ENCODE measurements at places on chromosomes 1 and 21.

GRCh38 chr1:201422436-201423030 is 1.0 kb upstream of the TNNI1 start:
- DNase-seq, result no peak

- DNase-seq, result no peak
Measured at GRCh38 chr1:102191723-102192122, 195.0 kb upstream of the OLFM3 start.

DNA sequence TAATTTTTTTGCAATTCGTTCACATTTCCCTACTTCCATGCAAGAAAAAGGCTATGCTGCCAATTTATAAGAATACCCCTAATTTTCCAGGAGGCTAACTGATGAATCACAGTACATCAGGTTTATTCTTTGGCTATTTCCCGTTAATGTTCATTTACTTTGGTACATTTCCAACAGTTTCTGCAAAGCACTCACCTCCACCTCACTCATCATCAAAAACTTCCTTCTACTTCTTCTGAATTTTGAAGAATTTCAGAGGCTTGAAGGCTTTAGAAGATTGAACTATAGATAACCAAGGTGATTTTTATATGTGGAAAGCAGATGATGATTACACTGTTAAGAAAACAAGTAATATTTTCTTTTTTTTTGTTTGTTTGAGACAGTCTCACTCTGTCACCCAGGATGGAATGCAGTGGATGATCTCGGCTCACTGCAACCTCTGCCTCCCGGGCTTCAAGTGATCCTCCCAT is 60.5 kb upstream of the HP1BP3 start:
- DNase-seq, result no peak

DNA sequence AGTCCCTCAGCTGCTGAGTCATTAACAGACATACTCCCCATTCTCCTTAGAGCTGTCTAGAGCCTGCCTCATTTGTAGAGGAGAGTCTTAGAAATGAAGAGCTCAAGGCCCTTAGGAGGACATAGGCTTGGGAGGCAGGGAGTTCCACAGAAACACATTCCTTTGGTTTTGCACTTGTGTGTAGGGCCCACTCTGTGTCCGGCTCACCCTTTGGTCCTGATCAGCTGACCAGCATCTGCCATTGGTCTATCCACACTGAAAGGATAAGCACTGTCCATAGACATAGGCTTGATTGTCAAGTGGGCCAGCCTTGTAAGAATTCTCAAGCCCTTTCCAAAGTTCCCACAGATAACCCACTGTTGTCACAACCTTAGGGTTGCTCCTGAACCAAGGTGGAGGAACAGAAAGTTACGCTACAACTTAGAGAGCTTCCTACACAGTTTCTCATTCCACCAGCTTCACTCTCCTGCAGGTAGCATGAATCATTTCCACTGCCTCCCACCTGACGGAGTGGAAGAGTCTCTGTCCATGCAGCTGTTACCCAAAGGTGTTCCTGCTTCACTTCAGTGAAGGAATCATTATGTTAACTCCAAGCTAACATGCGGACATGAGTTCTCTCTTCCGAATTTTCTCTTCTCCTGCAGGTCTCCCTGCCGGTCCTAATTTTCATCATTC is 96.1 kb downstream of the TNFSF18 start:
- no peak for DNase-seq

DNA sequence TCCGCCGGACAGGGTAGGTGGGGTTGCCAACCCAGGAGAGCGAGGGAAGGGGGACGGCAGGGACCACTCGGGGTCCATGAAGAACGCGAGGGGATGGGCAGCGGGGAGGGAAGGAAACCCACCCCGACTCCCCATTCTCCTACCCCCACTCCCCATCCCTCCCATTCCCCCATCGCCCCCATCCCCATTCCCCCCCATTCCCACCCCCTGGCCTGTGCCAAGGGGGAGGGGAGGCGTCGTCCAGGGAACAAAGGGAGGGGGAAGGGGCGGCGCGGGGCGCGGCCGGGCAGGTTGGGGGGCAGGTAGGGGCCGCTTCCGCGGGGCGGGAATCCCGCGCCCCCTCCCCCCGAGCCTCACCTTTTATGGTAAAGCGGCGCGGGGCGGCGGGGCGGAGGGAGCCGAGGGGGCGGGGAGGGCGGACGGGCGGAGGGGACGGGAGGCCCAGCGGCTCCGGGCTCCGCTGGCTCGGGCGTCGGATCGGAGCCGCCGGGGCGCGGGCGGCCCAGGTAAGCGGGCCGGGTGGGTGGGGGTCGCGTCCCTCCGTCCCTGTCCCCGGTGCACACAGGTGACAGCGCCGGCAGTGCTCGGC is at the start of gene FBLIM1:
FBLIM1 (plus strand) TSS at position 453 of the 589 bp plus-strand sequence. CDS start 6,189 bp downstream, outside the sequence.
- DNase-seq, result peak; percentile 64

DNA sequence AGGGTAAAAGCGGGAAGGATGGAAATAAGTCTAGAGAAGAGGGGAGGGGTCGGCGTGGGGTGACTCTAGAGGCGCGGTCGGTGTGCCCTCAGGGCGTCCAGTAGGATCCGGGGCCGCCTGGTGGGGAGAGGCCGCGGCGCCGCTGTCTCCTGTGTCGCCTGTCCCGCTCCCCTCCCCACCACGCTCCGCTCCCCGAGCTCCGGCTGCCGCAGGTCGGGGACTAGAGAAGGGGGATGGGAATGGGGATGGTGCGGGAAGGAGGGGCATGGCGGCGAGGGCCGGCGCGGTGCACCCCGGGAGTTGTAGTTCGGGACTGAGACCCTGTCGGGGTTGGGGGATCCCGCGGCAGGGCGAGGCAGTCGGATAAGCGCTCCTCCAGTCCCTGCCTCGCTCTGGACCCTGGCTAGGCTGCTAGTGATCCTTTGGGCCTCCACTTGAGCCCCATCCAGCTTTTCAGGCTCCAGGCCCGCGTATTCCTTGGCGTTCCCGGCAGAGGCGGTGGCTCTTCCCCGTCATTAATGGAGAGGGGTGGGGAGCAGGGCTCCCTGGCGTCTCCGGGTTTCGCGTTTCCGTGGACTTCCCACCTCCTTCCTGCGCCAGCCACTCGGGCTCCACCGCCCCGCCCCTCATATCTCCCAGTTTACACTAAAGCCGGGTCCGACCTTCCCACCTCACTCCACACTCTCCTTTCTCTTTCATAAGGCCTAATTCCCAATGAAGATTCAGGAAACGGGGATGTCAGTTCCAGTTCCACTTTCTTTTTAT is at the start of gene ENTREP3:
ENTREP3 (minus strand) TSS at position 241 of the 765 bp plus-strand sequence. CDS start 606 bp downstream, outside the sequence.
- DNase-seq, result peak; percentile 92

DNA sequence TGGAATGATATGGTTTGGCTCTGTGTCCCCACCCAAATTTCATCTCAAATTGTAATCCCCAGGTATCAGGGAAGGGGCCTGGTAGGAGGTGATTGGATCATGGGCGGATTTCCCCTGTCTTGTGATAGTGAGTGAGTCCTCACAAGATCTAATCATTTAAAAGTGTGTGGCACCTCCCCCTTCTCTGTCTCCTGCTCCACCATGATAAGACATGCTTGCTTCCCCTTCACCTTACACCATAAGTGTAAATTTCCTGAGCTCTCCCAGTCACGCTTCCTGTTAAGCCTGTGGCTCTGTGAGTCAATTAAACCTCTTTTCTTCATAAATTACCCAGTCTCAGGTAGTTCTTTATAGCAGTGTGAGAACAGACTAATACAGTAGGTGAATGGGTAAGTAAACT is 109.3 kb downstream of the DMRTB1 start:
- no peak for DNase-seq

GRCh38 chr1:207959141-207959825 is 48.4 kb upstream of the CD34 start:
- peak; percentile 85 for DNase-seq

- no peak for DNase-seq
Measured at GRCh38 chr1:158979229-158979628, 30.5 kb upstream of the IFI16 start.

DNA sequence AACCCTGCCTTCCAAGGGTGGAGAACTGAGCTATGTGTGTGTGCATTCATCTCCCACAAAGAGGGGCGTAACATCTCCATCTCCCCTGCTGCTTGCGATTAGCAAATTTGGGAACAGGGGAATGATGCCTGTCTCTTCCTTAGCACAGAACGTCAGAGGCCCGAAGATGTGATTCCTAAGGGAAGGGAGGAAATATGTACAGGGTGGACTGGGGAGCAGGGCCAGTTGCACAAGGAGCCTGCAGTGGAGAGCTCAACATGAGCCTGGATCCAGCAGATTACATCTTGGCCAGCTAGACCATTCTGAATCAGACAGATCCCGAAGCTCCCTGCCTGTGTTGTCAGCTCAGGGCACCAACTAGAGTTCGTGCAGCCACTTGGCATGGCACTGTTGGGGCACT is 118.1 kb downstream of the NGF start:
- no peak for DNase-seq

Measured in AG08396 (cell line).